ENCODE measurements at places on chromosomes 11 and 22.
A peak's percentile ranks its signal among the peaks of the same experiment; 100 is the strongest.

- DNase-seq, result no peak
These were observed 523.8 kb downstream of the BRD1 start for GRCh38 chr22:49303781-49304461.

GRCh38 chr22:24104307-24105012 is 76.8 kb upstream of the SUSD2 start:
- DNase-seq, result no peak

- no peak for DNase-seq
These were observed 128.6 kb downstream of the RRAS2 start for GRCh38 chr11:14230407-14230806.

GRCh38 chr11:74838188-74838587 is 89.5 kb downstream of the RNF169 start:
- DNase-seq, result no peak

DNA sequence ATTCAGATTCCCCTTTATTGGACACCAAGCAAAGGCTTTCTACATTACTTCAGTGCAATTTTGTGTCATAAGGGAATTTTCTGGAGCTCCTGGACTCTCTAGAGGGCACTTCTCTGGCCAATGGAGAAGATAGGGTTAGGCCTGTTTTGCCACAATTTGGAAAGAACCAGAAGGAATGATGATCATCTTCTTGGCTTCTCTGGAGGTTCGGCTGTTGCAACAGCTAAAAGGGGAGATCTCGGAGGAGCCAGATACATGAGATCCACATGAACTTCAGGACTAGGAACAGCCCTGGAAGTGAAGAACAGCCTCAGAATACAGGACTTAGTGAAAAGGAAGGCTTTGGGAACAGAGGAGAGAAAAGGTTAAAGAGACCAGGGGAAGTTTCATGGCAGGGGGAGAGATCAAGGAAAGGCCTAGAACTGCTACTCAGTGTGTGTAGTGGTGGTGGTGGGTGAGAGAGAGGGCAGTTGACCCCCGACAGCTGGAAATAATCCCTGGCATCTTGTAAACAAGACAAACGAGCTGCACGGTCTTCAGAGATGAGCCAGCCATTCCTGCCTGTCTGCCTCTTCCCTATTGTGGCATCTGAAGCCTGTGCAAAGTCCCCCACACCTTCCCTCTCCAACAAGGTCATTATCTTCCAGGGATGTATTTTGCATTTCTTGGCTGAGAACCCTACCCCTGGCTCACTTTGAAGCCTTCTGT is 83.8 kb downstream of the CCDC81 start:
- no peak for DNase-seq

- DNase-seq, result no peak
These were observed 67.9 kb upstream of the OR4B1 start for GRCh38 chr11:48148749-48149148.

- peak; percentile 51 for DNase-seq
These were observed 714 bp downstream of the SDF2L1 start for GRCh38 chr22:21642584-21643448.

DNA sequence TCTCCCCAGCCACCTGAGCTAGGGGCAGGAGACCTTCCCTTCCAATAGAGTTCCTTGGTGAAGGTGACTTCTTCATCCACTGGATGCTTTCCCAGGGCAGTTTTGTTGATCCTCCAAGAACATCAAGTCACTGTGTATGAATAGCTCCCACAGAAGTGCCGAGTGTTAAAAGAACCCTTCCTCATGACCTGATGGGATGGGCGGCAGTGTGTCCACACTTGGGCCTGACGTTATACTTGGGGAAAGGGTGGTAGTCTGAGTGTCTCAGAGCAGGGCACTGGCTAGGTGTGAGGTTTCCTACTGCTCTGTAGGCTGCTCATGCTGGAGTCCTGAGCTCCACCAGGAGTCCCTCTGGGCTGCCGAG is 7.6 kb upstream of the LYVE1 start:
- no peak for DNase-seq

DNA sequence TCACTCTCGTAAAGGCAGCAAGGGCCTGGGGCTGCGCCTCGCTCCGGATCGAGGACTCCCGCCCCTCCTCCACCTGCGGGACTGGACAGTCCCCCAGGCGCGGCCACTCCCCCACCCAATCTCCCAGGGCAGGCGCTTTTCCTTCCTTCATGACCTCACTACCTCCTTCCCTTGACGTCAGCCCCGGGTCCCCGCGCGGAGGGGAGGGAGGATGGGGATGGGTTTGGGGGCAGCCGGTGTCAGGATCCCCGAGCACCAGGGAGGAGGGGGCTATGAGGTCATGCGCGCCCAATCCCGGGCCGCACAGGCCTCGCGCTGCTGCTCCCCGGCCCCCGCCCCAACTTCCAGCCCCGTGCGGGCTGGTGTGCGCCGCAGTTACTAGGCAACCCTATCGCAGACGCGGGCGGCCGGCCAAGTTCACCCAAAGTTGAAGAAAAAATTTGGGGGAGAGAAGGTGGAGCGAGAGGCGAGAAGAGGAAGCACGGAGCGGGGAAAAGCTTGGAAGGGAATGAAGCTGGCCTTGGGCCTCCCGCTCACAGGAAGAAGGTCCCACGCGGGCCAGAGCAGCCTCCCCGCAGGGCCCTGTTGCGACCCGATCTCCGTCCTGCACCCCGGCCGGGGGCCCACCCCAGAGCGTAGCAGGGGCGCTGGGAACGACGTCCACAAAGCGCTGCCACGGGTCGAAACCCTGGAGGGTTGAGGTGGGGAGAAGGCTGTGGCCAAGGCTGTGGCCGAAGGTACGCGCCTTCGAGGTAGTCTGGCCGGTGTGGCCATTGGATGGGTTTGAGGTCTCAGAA is 8.3 kb downstream of the WT1 start:
- DNase-seq, result no peak

GRCh38 chr11:117618302-117618981 is 178.6 kb downstream of the DSCAML1 start:
- DNase-seq, result no peak

DNA sequence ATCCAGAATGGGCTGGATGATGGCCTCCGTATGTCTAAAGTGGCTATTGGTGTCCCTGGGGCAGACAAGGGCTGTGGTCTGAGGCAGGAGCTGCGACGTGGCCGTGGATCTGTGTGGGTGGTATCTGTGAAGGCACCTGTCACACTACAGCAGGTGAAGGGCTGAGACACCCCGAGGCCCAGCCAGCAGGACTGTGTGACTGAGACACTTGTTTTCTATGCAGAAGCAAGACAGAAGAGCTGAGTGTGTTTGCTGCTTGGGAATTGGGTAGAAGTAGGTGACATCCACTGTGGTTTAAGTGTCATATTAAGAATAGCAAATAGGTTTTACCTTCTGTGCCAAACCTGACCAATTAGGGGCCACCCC is 35.0 kb downstream of the AMPD3 start:
- DNase-seq, result no peak

- no peak for DNase-seq
These were observed 199.7 kb downstream of the C11orf91 start for GRCh38 chr11:33500861-33501479.

GRCh38 chr22:45830531-45831245 is 146.3 kb downstream of the WNT7B start:
- DNase-seq, result no peak

DNA sequence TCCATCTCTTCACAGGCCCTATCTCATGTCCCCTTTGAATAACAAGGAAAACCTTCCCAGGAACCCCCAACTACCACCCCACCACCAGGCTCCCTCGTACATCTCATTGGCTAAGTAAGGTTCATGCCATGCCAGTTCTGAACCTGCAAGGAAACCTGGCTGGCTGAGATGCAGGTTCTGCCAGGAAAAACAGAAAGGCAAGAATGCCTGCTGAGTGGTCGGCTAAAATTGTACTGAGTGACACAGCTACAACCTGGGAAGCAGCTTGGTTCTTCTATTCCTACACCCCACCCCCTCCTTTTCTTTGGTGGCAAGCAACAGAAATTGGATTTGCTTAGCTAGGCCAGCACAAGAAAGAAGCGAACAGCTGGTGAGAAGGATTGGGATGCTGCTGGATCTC is 36.1 kb upstream of the TSPAN18 start:
- DNase-seq, result no peak

GRCh38 chr11:29315275-29315674 is 701.6 kb downstream of the KCNA4 start:
- DNase-seq, result no peak

DNA sequence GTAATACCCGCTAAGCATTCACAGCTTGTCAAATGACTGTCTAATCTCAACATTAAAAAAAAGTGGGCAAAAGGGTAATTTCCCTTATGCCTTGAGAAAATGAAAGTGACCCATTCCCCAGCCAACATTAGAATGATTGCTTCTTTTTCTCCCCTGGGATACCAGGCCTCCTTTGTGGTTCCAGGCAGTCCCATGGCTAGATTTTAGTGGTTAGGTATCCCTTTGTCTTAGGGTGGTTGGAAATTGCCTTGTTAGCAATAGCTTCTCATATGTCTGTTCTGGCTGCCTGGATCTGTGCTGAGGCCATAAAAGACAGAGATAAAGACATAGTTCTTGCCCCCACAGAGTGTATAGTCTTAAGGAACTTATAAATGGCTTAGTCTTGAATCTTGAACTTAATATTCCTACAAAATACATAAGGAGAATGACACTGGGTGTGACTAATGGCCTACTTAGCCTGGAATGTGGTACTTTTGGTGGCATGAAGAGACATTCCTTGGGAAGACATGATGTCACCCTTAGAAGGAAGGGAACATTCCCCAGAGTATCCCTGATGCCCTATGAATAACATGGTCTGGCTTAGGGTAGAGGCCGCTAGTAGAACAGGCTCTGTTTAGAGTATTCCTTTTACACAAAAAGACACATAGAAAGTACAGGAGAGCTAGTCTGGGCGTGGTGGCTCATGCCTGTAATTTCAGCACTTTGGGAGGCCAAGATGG is 90.3 kb downstream of the ZBTB16 start:
- no peak for DNase-seq

GRCh38 chr11:61890529-61891330 is 615 bp downstream of the FADS3 start:
- DNase-seq, result peak; percentile 6

DNA sequence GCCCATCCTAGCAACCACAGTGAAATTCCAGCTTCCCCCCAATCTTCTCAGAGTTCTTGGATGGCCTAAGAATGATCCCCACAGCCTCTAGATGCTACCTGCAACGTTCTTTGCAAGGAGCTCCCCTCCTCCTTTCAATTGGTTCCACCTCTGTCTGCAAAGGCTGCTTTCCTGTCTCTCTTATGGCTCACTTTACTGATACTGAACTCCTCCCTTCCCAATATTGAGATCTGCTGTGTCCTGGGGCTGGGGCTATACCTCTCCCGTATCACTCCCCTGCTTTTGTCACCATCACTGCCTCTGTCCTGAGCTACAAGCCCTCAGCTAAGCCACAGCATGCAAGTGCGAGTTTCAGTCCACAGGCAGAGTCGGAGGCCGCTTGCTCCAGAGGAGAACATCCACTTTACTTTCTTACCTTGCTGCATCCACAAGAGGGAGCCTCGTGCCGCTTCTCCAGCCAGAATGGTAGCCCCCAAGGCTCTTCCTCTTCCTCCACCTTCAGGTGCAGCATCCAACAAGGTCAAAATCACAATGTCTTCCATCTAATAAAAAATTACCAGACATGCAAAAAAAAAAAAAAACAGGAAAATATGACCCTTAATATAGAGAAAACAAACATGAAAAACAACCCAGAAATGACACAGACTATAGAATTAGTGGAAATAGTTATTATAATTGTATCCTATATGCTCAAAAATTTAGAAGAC is 48.6 kb upstream of the TMEM45B start:
- peak; percentile 12 for DNase-seq

GRCh38 chr11:11265994-11266606 is 87.0 kb downstream of the CSNK2A3 start:
- peak; percentile 56 for DNase-seq

- DNase-seq, result no peak
These were observed 87.2 kb downstream of the MYO18B start for GRCh38 chr22:25829237-25829636.

DNA sequence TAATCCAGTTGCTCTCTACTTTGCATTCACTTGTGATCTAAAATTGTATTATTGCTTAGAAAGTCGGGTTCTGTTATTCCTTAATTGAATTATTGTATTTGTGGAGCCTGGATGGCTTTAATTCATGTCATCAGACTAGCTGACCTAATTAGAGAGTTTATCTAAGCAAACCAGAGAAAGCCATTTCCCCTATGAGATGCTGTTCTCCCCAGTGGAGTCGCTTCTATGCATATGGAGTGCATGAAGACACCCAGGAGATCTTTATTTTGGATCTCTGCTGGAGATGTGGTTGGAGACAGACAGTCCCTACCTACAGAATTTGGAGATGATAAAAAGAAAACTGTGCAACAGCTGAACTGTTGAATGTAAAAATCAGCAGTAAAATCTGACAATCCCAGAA is 45.2 kb upstream of the MYO18B start:
- no peak for DNase-seq

DNA sequence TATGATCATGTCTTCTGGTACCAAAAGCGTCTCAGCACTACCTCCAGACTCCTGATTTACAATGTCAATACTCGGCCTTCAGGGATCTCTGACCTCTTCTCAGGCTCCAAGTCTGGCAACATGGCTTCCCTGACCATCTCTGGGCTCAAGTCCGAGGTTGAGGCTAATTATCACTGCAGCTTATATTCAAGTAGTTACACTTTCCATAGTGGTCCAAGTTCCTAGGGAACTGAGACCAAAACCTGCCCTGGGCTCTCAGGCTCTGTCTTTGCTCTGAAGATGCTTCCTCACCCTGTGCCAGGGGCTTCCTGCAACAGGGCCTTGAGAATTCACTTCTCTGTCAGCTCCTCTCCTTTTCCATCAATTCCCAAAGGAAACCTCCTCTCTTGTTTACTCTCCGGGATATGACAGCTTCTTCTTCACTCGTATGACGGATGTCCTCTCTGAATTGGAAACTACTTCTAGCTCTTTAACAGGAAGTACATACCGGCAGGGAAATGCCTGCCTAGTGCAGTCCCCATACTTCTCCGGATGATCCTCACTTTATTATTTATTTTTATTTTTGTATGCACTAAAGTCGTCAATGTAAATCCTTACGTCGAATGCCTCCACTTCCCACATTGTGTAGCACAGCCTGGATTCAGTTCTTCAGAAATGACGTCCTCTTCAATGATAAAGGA is 29.6 kb upstream of the PRAME start:
- DNase-seq, result no peak

- no peak for DNase-seq
These were observed 6.9 kb downstream of the NAALADL1 start for GRCh38 chr11:65051398-65051858.

DNA sequence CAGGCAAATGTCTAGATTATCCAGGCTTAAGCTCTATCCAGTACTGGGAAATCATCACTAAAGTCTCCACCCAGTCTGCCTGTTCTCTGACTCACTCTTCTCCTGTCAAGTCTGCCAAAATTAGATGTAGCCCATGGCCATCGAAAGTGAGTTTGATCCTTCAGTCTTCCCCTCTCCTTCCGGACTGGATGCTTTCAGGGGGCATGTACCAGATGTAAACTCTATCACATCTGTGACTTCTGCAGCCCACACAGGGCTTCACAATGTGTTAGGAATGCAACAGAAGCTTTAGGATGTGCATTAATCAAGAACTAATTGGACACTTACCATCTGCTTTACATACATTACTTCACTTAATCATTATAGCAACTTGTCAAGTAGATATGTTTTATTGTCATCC is 12.3 kb downstream of the ME3 start:
- no peak for DNase-seq

- DNase-seq, result no peak
These were observed 273.2 kb upstream of the KIRREL3 start for GRCh38 chr11:127273593-127274327.

Data from CD4-positive, alpha-beta T cell treated with Interleukin-4 for 4 hours (primary cell).